ENCODE measurements at places on chromosomes 3 and 15.

GRCh38 chr3:56611364-56611763, 54.4 kb downstream of the CCDC66 start:
- DNase-seq, result no peak

GRCh38 chr15:60652870-60653269, 173.9 kb upstream of the ICE2 start:
- DNase-seq, result no peak

GRCh38 chr15:45441686-45442085, 63.3 kb upstream of the GATM start:
- DNase-seq, result peak; percentile 80

- no peak for DNase-seq
These were observed 2.3 kb upstream of the ABCF3 start for GRCh38 chr3:184183679-184184078.

All from dermis blood vessel endothelial cell (primary cell).